ENCODE measurements at places on chromosomes 6 and 20.

DNA sequence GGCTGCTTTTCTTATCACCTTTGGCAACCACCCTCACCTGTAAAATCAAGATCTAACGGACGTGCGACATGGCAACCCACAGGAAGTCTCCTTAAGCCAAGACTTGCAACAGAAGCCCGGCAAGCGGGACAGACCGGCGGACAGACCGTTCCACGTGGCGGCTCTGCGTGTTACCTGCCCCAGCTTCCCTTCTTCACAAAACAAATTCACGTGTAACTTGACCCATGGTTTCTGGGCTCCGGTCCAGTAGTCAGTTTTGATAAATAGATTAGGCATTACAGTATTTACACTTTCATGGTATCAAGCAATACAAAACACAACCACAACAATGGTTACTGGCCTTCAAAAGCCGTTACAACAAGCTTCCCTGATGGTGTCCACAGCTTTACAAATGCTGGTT lies 133.8 kb downstream of the PRND start:
- no peak for DNase-seq
- H3K27me3 ChIP-seq: no peaks in the 10 kb centered on the region
- no peak overlapping the region for H3K4me3 ChIP-seq
- H3K4me1 ChIP-seq: no peaks in the 10 kb centered on the region
- peaks cover 3% of the 10 kb centered on the region for H3K36me3 ChIP-seq

- H3K36me3 ChIP-seq: no peaks in the 10 kb centered on the region
- H3K27ac ChIP-seq: no peak overlapping the region
- no peaks in the 10 kb centered on the region for H3K4me1 ChIP-seq
- H3K27me3 ChIP-seq: peaks cover 4% of the 10 kb centered on the region
- no peak overlapping the region for H3K4me3 ChIP-seq
- no peak for DNase-seq
Observed at GRCh38 chr20:43183536-43184070, 6.1 kb downstream of the PTPRT start.

- no peak overlapping the region for H3K4me3 ChIP-seq
- no peaks in the 10 kb centered on the region for H3K36me3 ChIP-seq
- no peaks in the 10 kb centered on the region for H3K27me3 ChIP-seq
- H3K4me1 ChIP-seq: no peaks in the 10 kb centered on the region
- DNase-seq: no peak
- H3K27ac ChIP-seq: no peak overlapping the region
Observed at GRCh38 chr6:94177429-94177828, 758.1 kb upstream of the EPHA7 start.

- no peaks in the 10 kb centered on the region for H3K36me3 ChIP-seq
- no peak overlapping the region for H3K4me3 ChIP-seq
- H3K27me3 ChIP-seq: no peaks in the 10 kb centered on the region
- H3K4me1 ChIP-seq: no peaks in the 10 kb centered on the region
Observed at GRCh38 chr6:138387577-138388368, 10.1 kb downstream of the SMIM28 start.

DNA sequence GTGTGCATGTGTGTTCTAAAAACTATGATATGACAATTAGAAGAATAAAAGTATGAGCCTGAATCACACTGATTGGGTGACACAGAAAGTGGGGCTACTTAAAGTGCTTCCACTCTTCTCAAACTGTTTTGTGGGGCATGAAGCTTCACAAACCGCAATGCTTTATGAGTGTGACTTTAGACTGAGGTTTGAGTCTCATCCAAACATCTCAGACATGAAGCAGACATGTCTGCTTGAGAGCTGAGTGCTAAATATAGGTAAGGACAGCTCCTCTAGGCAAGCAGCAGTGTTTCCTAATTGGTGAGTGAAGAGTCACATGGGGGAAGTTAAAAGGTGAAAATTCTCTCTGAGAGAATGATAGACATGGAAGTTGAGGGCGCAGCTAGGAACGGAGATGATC lies 726.9 kb upstream of the CITED2 start:
- H3K27me3 ChIP-seq: no peaks in the 10 kb centered on the region
- H3K4me3 ChIP-seq: no peak overlapping the region
- no peaks in the 10 kb centered on the region for H3K4me1 ChIP-seq
- no peak overlapping the region for H3K27ac ChIP-seq
- no peak for DNase-seq

GRCh38 chr6:159980474-159980873 lies 11.6 kb downstream of the IGF2R start:
- H3K27ac ChIP-seq: no peak overlapping the region
- no peak for DNase-seq
- H3K36me3 ChIP-seq: no peaks in the 10 kb centered on the region
- H3K4me1 ChIP-seq: peaks cover 45% of the 10 kb centered on the region
- no peak overlapping the region for H3K4me3 ChIP-seq

DNA sequence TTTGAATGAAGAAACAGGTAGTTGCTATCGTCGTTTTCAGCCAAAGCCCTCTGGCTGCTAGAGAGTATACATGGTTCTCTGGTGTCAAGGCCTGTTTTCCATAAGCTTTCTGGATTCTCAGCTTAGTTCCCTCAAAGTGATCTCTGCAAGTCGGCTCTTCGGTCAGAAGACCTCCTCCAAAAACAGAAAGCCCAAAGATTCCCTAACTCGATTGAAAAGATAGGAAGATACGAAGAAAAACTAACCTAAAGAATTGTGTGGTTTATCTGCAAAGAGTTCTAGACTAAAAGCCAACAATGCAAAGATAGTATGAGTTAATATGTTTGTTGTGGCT lies 545 bp upstream of the ASCC3 start:
- H3K36me3 ChIP-seq: no peaks in the 10 kb centered on the region
- H3K27ac ChIP-seq: peak overlapping the region; percentile 96
- H3K27me3 ChIP-seq: no peaks in the 10 kb centered on the region
- no peak for DNase-seq

GRCh38 chr20:2305479-2305878 lies 9.7 kb downstream of the TGM3 start:
- no peaks in the 10 kb centered on the region for H3K36me3 ChIP-seq
- H3K4me1 ChIP-seq: no peaks in the 10 kb centered on the region
- H3K4me3 ChIP-seq: no peak overlapping the region
- no peak for DNase-seq
- H3K27ac ChIP-seq: no peak overlapping the region

DNA sequence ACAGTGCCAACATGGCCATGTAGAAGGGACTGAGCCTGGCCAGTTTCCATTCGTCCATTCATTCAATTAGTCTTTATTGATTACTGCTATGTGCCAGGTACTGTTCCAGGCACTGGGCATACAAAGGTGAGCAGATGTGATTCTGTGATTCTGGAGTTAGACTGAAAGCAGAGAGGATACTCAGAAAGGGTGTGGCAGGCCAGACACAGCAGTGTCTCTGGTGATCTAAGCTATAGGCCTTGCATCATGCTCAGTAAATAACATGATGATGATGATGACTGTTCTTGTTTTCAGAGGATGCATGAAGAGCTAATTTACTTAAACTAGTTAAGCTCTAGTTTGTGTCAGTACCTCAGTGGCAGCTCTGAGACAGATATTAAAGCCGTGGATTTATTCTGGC lies 31.4 kb upstream of the FUCA2 start:
- H3K36me3 ChIP-seq: no peaks in the 10 kb centered on the region
- H3K27me3 ChIP-seq: no peaks in the 10 kb centered on the region
- H3K4me3 ChIP-seq: no peak overlapping the region
- H3K27ac ChIP-seq: no peak overlapping the region
- DNase-seq: no peak
- H3K4me1 ChIP-seq: no peaks in the 10 kb centered on the region

DNA sequence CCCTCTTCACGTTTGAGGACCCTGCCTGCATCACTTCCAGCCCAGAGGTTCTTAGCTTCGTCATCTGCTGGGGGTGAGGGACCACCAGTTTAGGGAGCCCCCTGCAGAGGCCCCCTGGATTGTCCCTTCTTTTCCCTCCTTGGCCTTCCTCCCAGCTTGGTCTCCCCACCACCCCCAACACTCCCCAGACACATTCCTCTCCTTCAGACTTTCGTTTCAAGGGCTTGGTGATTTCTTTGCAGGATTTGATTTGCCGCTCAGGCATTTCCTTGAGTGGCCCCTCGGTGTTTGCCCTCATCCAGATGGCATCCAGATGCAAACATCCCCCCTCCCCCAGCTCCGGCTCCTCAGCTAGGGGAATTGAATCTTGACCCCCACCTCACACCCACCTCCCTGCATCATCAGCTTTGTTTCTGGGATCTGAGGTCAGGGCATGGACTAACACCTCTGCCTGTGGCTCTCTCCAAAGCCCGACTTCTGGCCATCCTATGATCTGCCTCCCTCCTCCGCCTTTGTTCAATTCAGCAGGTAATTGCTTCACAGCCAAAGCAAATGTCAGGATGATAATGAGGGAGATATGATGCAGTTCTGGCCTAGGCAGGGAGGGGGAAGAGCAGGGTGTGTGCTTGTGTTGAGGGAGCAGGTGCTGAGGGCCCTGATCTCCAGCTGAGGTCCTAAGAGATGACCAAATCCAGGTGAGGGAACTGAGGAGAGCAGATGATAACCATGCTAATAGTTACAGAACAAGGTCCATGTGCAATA lies 141.5 kb downstream of the VEGFA start:
- H3K27me3 ChIP-seq: peaks cover 2% of the 10 kb centered on the region
- H3K4me3 ChIP-seq: no peak overlapping the region
- no peaks in the 10 kb centered on the region for H3K36me3 ChIP-seq
- no peak for DNase-seq

- no peak overlapping the region for H3K27ac ChIP-seq
- H3K4me3 ChIP-seq: no peak overlapping the region
- no peaks in the 10 kb centered on the region for H3K4me1 ChIP-seq
- no peak for DNase-seq
- H3K27me3 ChIP-seq: no peaks in the 10 kb centered on the region
Observed at GRCh38 chr6:123150076-123150475, 154.0 kb downstream of the CLVS2 start.

DNA sequence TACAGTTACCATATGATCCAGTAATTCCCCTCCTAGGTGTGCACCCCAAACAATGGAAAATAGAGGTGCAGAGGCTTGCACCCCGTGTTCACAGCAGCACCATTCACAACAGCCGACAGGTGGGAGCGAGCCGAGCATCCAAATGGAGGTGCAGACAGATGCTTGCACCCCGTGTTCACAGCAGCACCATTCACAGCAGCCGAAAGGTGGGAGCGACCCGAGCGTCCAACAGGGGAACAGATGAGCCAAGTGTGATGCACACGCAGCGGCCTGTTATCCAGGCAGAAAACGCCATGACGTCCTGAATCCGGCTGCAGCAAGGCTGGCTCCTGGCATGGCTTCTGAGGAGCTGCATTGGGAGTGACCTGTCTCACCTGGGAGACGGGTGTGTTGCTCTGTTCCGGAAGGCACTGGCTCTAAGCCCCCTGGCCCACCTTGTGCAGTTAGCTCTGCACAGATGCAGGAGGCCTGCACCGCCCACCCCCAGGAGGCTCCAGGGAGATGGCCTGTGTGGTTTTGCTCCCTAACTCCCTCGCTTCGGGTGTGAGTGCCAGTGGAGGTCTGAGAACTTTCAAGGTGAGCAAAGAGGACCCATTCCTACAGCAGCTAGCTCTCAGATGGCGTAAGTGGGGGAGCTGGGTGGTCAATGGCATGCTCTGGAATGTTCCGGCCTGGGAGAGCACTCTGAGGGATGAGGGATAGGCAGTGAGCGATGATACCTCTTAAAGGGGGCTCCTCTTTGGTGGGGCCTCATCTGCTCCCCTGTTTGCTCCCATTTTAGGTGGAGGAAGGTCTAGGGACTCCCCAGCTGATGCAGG lies 47.8 kb upstream of the FRMD1 start:
- no peak for DNase-seq
- H3K4me3 ChIP-seq: no peak overlapping the region
- H3K36me3 ChIP-seq: no peaks in the 10 kb centered on the region
- H3K27me3 ChIP-seq: no peaks in the 10 kb centered on the region

DNA sequence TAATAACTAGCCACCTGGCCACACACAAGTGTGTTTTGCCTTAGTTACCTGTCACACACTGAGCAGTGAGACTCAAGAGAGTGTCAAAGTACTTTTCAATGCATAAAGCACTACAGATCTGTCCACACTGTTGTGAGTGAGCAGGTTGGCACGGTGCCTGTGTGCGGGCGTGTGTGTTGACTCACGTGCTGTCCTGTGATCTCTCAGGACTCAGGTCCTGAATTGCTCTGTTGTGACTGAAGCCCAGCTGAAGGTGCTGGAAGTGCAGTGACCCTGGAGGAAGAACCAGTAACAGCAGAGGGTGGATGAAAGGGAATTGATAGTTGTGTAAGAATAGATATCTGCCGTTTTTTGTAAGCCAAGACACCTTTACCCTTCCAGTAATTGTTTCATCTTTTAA lies 18.3 kb downstream of the SLC16A10 start:
- peak; percentile 27 for DNase-seq
- no peak overlapping the region for H3K4me3 ChIP-seq
- no peaks in the 10 kb centered on the region for H3K36me3 ChIP-seq
- H3K27ac ChIP-seq: no peak overlapping the region

GRCh38 chr20:63579017-63579694 lies 5.1 kb upstream of the HELZ2 start:
- peaks cover 3% of the 10 kb centered on the region for H3K27me3 ChIP-seq
- H3K4me1 ChIP-seq: peaks cover 5% of the 10 kb centered on the region
- DNase-seq: no peak
- no peak overlapping the region for H3K27ac ChIP-seq

DNA sequence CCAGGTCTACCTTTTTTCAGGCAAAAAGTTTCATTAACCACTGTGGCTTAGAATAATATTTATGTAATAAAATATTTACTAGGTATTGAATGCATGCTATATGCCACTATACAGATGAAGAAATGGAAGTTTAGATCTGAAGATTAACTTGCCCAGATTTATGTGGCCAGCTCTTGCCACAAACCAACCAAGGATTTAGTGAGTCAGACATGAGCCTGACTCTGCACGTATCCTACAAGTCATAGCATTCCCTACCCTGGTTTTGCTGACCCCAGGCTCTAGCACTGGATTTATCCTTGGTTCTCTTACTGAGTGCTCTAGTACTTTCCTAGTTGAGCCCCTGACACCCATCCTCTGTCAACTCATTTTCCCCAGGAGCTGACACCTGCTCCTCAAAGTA lies 75.4 kb downstream of the ANKEF1 start:
- no peak overlapping the region for H3K27ac ChIP-seq
- H3K4me1 ChIP-seq: peaks cover 2% of the 10 kb centered on the region
- H3K4me3 ChIP-seq: no peak overlapping the region
- DNase-seq: no peak

DNA sequence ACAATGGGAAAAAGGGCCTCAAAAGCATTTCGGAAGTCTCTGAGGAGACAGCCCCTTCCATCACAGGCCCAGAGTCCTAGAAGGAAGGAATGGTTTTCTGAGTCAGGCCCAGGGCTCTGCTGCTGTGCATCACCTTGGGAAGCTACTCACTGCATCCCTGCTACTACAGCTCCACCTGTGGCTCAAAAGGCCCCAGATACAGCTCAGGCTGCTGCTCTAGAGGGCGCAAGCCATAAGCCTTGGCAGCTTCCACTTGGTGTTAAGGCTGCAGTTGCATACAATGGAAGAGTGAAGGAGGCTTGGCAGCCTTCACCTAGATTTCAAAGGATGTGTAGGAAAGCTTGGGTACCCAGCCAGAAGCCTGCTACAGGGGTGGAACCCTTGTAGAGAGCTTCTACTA lies 54.8 kb downstream of the MEI4 start:
- no peaks in the 10 kb centered on the region for H3K27me3 ChIP-seq
- H3K27ac ChIP-seq: no peak overlapping the region
- H3K4me3 ChIP-seq: no peak overlapping the region
